ENCODE measurements at places on chromosomes 7 and 10.

GRCh38 chr7:31078363-31078990 lies 26.4 kb downstream of the ADCYAP1R1 start:
- no peak for DNase-seq

DNA sequence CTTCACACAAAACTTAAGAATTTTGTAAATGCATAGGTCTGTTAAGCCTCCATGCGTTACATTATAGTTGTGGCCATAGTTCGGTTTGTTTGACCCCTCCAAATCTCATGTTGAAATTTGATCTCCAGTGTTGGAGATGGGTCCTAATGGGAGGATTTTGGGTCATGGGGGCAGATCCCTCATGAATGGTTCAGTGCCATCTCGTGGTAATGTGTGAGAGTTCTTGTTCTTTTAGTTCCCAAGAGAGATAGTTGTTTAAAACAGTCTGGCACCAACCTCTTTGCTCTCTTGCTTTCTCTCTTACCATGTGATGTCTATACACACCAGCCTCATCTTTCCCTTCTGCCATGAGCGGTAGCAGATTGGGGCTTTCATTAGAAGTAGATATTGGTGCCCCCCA lies 264.3 kb downstream of the TCF7L2 start:
- no peak for DNase-seq

- no peak for DNase-seq
Measured at GRCh38 chr7:150415161-150416153, 35.0 kb upstream of the GIMAP8 start.

- DNase-seq, result no peak
Measured at GRCh38 chr10:17701301-17701700, 50.7 kb upstream of the TMEM236 start.

GRCh38 chr10:78672918-78673317 lies 395.8 kb upstream of the ZMIZ1 start:
- DNase-seq, result no peak

GRCh38 chr7:92643821-92644220 lies 53.6 kb upstream of the FAM133B start:
- DNase-seq, result no peak

DNA sequence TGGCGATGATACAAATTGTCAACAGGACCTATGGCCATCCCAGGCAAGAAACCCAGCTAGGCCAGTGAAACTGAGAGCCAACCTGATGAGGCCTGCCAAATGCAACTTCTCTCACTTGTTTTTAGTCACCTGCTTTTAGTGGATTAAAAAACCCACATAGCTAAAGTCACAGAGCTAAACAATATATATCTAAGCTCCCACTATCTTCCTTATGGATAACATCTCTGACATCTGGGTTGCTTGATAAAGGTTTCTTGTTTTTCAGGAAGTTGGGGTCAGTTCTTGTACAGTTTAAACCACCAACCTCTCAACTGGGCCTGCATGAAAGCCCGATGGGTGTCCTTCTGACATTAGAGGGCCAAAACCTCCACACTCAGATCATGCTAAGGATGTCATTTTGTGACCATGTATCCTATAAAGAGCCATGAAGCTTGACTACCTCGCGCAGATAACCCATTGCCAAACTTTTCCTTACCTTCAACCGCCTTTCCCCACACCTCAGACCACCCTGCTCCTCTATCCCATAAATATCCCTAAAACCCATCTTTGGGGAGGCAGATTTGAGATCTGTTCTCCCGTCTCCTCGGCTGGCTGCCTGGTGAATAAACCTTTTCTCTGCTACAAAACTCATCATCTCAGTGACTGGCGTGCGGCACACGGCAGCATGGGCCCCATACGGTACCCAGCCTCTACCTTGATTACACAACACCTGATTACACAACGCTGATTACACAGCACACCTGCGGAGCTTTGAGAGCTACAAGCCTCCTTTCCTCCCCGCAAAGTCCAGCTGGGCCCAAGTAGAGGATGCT lies 797 bp upstream of the STMP1 start:
- no peak for DNase-seq

GRCh38 chr7:52410032-52410431 lies 625.4 kb upstream of the POM121L12 start:
- no peak for DNase-seq

DNA sequence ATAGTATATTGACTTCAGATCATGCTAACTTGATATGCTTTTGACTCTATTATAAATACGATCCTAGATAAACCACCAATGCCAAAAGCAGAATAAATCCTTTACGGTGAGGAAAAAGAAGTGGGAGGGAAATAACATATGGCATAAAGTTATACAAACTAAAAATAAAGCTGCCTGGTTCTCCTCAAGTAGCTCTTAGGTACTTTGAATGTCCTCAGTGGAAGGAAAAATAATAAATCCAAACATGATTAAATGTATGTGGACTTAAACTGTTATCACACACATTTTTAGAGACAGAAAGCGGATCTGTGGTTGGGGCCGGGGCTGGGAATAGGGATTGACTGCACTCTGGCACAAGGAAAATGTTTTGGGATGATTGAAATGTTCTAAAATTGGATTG lies 23.6 kb downstream of the EEPD1 start:
- DNase-seq, result no peak

GRCh38 chr7:18356191-18356645 lies 139.3 kb upstream of the HDAC9 start:
- peak; percentile 27 for DNase-seq

GRCh38 chr10:93947055-93947454 lies 46.7 kb upstream of the PLCE1 start:
- DNase-seq, result no peak

DNA sequence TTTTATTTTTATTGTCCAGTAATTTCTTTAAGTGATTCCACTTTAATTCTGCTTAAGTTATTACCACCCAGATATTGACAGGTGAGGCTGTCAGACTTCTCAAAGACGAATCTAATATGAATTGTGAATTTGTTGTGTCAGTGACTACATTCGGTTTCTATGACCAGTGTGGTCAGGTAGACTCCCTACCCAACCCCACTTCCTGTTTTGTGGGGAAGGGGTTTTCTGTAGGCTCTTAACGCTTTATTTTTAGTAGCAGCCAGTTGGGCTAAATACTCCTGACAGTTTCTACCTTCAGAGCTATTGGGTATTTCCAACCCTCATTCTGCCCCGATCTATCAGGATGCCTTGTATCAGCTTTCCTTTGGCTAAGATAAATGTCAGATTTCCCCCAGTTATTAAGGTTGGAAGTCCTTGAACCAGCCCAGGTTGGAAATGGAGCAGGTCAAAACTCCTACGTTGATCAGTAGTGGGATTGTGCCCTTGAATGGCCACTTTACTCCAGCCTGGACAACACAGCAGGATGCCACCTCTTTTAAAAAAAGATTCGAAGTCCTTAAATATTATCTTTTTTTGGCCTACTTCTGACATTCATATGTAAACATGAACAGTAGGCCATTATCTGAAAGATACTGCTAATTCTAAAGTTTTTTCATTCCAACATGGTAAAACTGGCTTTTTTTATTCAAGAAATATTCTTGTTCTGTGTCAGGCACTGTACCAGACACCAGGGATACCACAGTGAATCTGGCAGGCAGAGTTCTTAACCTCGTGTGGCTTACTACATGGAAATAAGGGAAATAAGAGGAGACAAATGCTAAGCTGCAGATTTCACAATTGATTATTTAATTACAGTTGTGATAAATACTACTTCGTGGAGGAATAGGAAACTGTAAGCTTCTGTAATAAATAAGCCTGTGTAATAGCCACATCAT lies 133.3 kb upstream of the SAMD8 start:
- peak; percentile 75 for DNase-seq

GRCh38 chr7:42972699-42973500 lies 40.7 kb downstream of the MRPL32 start:
- no peak for DNase-seq

- DNase-seq, result no peak
Measured at GRCh38 chr10:125811251-125811650, 11.8 kb downstream of the UROS start.

DNA sequence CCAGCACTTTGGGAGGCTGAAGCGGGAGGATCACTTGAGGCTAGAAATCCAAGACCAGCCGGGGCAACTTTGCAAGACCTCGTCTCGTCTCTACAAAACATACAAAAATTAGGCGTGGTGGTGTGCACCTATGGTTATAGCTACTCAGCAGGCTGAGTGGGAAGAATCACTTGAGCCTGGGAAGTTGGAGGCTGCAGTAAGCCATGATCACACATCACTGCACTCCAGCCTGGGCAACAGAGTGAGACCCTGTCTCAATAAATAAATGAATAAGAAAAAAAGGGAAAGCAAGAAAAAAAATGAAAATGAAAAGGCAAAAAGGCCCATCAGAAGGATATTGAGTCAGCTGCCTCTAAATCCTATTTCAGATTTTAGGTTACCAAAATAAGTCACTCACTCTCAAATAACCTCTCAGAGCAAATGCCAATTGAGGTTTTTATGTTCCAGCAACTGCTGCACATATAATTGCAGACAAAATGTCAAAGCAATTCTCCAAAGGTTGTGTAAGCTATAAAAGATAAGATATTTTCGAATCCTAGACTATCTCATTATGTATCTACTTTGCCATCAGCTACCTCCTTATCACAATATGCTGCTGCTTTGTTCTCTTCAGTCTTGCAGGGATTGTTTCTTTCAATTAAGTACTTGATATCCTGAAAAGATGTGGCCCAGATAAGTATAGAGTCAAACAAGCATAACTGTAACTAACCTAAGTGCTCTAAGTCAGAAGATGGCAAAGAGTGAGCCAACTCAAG lies 4.7 kb downstream of the BAZ1B start:
- no peak for DNase-seq

- no peak for DNase-seq
Measured at GRCh38 chr7:75813781-75814236, at the start of gene CCL24. Gene CCL24 (minus strand): TSS chr7:75813806. CDS start chr7:75813715, 91 bp downstream.

DNA sequence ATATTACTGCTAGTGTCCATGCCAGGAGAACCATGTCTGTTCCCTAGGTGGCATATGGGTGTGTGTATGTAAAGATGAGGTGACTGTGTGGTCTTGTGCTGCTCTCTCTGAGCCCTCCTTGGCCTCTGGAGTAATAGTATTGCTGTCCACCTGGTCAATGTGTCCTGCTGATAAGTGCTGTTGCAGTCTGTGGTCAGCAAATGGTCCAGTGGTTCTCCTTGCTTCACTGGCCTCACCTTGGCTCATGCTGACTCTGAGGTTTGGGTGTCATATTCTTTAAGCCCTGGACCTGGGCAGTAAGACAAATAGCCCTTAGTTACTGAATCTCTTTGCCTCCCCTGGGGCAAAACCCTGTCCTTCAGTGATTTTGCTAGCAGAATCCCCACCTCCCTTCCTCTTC lies 56.8 kb downstream of the TPST1 start:
- no peak for DNase-seq
